ENCODE measurements at places on chromosomes 13 and 19.

DNA sequence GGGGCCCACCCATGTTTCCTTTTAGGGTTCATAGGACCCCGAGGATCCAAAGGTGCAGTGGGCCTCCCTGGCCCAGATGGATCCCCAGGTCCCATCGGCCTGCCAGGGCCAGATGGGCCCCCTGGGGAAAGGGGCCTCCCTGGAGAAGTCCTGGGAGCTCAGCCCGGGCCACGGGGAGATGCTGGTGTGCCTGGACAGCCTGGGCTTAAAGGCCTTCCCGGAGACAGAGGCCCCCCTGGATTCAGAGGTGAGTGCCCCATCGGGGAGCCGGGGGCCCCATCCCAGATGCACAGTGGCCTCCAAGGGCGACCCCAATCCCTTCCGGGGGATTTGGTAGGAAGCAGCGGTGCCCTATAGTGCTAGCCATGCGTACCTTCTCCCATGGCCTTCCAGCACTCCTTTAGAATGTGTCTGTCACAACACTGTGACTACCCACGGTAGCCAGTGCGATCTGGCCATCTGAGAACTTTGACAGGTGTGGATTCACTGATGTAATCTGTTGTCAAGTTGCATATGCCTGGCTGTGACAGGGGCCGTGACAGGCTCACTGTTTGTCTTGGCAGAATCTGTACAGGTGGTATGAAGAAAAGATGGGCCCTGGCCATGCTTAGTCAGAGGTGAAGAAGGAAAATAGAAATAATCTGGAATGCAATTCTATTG is 88.5 kb downstream of the RAB20 start:
- no peak for DNase-seq

- no peak for DNase-seq
Measured at GRCh38 chr19:10748927-10749434, 31.1 kb downstream of the DNM2 start.

GRCh38 chr13:75934889-75935288 is 298.8 kb downstream of the LMO7 start:
- no peak for DNase-seq

GRCh38 chr19:7888145-7888825 is at the start of gene LRRC8E:
Gene LRRC8E, plus strand, starts transcription at chr19:7888510. Its CDS starts 7,094 bp downstream, at chr19:7895604.
- DNase-seq, result no peak

- DNase-seq, result no peak
Measured at GRCh38 chr13:37198629-37199028, 93.2 kb upstream of the CSNK1A1L start.

DNA sequence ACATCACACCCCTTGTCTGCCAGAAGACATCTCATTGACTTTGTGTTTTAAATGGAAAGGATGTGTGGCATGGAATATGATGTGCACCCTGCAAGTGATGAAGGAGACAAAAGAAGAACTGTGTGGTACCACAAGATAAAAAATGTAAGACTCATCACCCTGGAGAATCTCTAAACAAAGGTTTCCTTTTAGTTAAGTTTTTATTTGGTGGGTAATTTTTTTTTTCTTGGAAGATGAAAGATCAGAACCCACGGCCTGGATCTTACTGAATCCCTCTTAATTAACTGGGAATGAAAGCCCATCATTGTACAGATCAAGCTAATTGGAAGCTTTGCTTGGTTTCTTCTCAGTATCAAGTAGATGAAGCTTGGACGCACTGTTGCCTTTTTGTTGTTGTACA is 129.6 kb downstream of the DCLK1 start:
- DNase-seq, result no peak
